ENCODE measurements at places on chromosomes 1 and 21.

DNA sequence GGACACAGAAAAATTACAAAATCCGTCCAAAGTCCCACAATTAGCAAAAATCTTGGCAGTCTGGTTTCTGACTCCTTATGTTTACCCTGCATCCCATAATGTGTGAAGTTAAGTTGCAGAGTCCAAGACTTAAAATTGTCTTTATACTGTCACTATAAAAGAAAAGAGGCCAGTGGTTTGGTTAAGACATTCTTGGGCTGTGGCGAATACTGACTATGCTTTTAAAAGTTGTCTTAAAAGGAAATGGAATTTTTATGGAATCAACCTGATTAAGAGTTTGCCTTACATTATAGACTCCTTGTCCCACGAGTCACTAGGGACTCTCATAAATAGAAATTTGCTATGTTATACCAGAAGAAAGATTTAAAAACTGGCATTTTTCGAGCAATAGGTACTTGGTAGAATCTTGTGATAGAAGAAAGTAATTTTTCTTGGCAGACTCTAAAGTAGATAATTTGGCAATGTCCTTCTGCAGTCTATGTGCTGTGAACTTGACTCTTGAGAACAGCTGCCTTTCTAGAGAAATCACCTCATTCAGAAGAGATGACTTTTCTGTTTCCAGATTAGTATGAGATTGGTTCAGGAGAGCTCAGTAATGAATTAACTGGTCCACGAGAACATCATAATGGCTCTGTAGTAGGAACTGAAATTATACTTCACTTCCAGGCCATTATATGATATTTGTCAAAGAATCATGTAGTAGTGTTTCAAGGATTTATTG, 31.8 kb downstream of the NTNG1 start:
- no peaks in the 10 kb centered on the region for H3K4me1 ChIP-seq
- no peak overlapping the region for H3K4me3 ChIP-seq
- no peaks in the 10 kb centered on the region for H3K27me3 ChIP-seq
- DNase-seq = no peak
- H3K27ac ChIP-seq = no peak overlapping the region

GRCh38 chr1:112247036-112247597, 148.9 kb upstream of the CTTNBP2NL start:
- no peaks in the 10 kb centered on the region for H3K36me3 ChIP-seq
- DNase-seq = no peak
- H3K4me1 ChIP-seq = no peaks in the 10 kb centered on the region

- no peaks in the 10 kb centered on the region for H3K36me3 ChIP-seq
- no peak for DNase-seq
- no peaks in the 10 kb centered on the region for H3K4me1 ChIP-seq
- H3K27me3 ChIP-seq = no peaks in the 10 kb centered on the region
Observed at GRCh38 chr1:235831148-235831547, 35.6 kb downstream of the LYST start.

GRCh38 chr1:52674497-52675384, 23.4 kb downstream of the COA7 start:
- H3K27me3 ChIP-seq = no peaks in the 10 kb centered on the region
- no peak overlapping the region for H3K27ac ChIP-seq

DNA sequence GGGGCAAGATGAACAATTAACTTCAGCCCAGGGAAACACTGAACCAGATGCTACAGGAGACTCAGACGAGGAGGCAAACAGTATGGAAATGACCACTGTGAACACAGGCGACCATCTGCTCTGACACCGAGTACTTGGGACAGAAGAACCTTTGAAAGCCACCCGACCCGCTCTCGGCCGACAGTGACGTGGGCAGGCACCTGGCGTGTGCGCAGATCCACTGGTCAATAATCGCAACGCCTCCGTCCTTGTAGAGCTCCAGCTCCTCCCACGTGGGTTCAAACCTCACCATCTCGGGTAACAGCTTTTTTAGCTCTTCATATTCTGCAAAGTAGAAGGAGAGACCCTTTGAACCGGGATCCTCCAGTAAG, 20.3 kb downstream of the POFUT2 start:
- H3K36me3 ChIP-seq = peaks cover 68% of the 10 kb centered on the region
- no peak overlapping the region for H3K27ac ChIP-seq
- peak; percentile 29 for DNase-seq
- H3K4me3 ChIP-seq = no peak overlapping the region
- H3K27me3 ChIP-seq = no peaks in the 10 kb centered on the region

- no peaks in the 10 kb centered on the region for H3K4me1 ChIP-seq
- no peaks in the 10 kb centered on the region for H3K36me3 ChIP-seq
- H3K27me3 ChIP-seq = no peaks in the 10 kb centered on the region
Observed at GRCh38 chr1:2973601-2974593, 47.4 kb upstream of the ACTRT2 start.

DNA sequence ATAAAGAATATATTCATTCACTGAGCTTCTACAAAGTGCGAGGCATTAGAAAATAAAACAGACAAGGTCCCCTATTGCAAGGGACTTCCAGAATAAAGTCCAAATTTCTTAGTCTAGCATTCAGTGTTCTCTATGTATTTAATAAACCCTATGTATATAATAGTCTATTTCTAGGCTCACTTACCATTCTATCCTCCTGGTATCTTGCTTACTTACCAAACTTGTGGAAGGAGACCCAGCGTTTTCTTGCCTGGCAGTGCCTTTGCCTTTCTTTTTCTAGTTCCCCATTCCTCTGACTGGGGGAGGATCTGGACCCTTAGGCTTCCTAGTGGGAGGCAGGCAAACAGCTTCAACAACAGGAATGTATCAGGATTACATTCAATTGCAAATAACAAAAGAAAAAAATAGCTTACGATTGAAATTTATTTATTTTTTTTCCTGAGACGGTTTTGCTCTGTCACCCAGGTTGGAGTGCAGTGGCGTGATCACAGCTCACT, 690 bp upstream of the RNF19B start:
- no peak overlapping the region for H3K27ac ChIP-seq
- peaks cover 3% of the 10 kb centered on the region for H3K4me1 ChIP-seq
- peaks cover 22% of the 10 kb centered on the region for H3K27me3 ChIP-seq
- no peaks in the 10 kb centered on the region for H3K36me3 ChIP-seq
- H3K4me3 ChIP-seq = peak overlapping the region; percentile 65

DNA sequence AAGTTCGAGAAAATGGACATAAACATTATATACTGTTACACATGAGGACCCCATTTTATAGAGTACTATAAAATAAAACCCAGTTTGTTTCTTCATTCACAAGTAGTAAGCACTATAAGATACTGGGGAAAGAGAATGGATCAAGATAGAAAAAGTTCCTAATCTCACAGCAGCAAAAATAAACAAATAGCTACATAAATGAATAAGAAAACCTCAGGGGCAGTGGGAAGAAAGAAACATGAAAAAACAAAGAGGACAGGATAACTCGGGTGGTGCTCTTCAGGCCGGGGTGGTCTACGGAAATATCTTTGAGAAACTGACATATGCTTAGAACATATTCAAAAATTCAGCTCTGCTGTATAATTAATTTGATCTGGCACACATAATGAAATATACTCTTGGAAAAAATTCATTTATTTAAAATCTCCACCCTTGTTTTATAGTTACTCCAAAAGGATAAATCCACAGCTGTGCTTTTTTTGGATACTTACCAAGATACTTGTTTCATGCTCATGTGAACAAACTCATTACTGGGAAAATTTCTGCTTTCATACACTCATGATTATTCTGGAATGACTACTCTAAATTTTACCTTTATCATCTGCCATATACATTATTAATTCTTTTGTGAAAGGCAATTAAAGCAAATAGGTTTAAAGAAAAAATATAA, 20.0 kb downstream of the CEP170 start:
- peaks cover 52% of the 10 kb centered on the region for H3K36me3 ChIP-seq
- no peak overlapping the region for H3K4me3 ChIP-seq
- H3K27me3 ChIP-seq = no peaks in the 10 kb centered on the region
- no peaks in the 10 kb centered on the region for H3K4me1 ChIP-seq

DNA sequence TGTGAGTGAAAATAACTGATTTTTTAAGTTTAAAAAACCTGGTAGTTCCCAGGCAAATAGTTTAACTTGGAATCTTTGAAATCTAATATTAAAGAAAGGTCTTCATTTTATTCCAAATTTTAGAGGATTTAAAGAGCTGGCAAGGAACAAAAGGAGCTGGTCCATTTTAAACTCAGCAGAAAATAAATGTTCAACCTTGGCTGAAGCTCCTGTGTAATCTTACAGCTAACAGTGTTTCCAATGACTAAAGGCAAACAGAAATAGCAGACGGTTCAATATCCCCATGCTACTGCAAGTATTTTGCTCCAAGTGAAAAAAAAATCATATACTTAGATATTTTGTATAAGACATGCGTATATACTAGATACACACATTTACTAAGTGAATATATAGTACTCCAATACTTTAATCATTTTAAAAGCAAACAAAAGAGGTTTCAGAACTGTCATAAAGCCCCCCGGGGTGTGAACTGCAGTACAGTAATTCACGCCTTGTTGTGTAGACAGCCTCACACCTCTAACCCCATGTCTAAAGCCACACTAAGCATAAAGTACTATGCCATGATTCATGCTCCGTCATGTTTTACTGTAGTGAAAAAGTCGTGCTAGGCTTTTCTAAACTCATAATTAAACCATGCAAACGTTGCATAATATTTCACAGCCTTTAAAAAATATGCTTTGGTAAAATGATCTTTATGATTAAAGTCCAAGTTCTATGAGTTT, 132.2 kb downstream of the CLIC6 start:
- H3K27ac ChIP-seq = no peak overlapping the region
- no peak overlapping the region for H3K4me3 ChIP-seq
- no peaks in the 10 kb centered on the region for H3K36me3 ChIP-seq
- H3K4me1 ChIP-seq = peaks cover 12% of the 10 kb centered on the region
- no peak for DNase-seq

DNA sequence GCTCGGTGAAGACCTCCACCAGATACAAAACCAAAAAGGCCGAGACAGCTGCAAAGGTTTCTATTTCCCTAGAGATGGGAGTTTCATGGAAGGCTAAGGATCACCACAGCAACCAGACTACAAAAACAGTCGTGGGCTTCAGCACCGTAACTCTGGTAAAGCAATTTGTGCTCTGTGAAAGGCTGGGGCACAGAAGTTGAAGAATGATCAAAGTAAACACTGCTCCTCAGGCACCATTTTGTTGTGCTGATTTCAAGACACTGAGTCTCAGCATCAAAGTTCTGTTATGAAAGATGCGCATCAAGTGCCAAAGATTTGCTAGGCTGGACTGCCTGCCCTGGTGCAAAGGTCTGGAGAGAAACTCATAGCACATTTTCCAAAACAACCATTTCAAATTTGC, 116.2 kb downstream of the TGFBR3 start:
- H3K27ac ChIP-seq = peak overlapping the region; percentile 16
- H3K36me3 ChIP-seq = no peaks in the 10 kb centered on the region
- H3K4me1 ChIP-seq = no peaks in the 10 kb centered on the region
